ENCODE measurements at places on chromosomes 1 and 21.

GRCh38 chr1:211783266-211783665, 47.3 kb downstream of the LPGAT1 start:
- DNase-seq: no peak

DNA sequence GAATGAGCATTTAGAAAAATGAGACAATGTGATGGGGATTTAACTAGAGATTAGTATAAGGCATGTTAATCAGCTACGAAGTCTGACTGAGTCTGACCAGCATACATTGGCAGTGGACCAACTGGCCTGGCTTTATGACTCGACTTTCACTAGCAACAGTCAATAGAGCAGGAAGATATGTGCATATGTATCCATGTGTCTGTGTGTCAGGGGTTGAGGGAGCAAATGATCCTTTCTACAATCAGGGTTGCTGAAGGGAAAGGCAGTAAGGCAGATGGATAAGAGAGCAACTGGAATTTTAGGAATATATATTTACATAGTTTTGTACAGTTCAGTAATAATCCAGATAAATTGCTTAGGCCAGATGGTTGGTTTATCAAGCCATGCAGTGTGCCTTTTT, 645.6 kb downstream of the PLA2G4A start:
- DNase-seq: no peak

- no peak for DNase-seq
These were observed 615.4 kb downstream of the AGBL4 start for GRCh38 chr1:49408346-49408745.

DNA sequence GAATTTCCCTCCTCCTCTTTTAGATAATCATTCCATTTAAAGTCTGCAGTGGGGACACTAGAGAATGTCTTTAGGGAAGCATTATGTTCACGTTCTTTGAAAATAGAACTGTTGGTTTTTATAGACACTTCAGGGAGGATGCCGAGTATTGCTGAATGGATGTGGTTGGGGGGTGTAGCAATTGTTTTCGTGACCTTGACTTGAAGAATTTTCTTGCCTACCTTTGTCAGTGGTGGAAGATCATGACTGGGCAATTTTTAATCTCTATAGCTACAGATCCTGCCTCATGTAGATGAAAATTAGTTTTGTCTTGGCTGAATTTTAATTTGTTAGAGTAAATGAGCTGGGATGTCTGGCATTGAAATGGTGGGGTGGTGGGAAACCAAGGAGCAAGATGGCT, 3.8 kb downstream of the SMG7 start:
- no peak for DNase-seq

GRCh38 chr1:89810880-89811279, 10.0 kb upstream of the LRRC8D start:
- DNase-seq: no peak

DNA sequence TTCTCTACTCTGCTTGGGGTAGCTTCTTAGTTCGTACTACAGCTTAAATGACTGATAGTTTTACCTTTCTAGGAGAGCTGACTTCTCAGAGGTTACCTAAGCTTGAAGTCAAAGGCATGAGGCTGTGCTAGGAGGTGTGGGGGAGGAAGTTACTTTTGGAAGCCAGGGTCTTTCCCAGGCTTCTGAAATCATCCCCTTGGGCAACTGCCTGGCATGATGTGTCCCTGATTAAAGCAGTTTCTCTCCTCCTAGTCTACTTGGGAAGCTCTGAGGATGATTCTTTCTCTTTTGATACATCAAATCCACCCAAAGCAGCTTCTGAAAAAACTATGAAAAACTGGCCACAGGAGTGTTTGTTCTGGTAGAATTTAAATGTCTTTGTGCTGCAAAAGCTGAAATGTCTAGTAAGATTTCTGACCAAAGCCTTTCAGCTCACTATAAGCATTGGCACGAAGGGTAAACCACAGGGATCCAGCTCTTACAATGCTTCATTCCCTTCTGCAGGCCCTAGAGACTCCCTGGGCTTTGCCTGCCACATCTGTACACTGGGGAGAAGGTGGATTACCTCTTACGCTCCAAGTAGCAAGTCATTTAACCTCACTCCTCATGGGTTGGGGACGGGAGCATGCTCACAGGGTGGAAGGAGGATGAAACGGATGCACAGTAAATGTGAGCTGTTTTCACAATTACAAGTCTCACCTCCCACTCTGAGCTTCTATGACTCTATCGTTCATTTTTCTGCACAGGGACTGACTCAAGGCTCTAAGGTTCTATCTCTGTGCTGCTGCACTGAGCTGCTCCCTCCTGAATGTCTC, 59.6 kb downstream of the RUNX1 start:
- no peak for DNase-seq

- no peak for DNase-seq
These were observed 98.7 kb upstream of the RGS1 start for GRCh38 chr1:192476802-192477298.

- DNase-seq: no peak
These were observed 368.2 kb downstream of the USH2A start for GRCh38 chr1:216055004-216055403.

- DNase-seq: no peak
These were observed 271.4 kb downstream of the TBX15 start for GRCh38 chr1:118716775-118717174.

- DNase-seq: no peak
These were observed 33.1 kb downstream of the PRDM2 start for GRCh38 chr1:13732971-13733667.

DNA sequence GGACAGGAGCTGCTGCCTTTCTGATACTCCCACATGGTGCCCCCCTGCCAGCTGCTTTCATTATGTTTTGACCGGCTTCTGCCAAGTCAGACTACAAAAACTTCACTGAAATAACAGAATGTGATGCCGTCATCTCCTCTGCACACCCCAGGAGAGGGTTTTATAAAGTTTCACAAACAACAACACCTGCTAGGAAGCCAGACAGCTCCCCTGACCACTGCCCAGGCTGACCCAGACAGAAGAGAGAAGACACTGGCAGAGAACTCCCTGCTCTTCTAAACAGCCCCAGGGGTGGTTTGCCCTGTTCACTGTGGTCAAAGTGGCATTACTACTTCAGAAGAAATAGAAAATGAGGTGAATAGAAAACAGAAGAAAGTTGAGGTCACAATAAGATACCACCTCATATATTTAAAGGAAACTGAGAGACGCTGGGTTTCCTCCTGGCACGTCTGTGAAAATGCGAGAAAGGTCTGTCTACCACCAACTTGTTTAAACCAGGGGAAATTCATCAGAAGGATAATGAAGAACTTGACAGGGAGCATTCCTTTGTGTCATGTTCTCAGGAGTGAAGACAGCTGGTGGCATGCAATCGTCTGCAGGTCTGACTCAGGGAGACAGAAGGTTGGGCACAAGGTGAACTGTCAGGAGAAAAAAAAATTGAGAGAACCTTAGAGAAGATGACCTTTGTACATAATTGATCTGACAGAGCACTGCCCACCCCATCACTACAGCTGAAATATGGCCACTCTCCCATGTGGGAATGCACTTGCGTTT, 119.0 kb upstream of the NFIA start:
- DNase-seq: no peak

DNA sequence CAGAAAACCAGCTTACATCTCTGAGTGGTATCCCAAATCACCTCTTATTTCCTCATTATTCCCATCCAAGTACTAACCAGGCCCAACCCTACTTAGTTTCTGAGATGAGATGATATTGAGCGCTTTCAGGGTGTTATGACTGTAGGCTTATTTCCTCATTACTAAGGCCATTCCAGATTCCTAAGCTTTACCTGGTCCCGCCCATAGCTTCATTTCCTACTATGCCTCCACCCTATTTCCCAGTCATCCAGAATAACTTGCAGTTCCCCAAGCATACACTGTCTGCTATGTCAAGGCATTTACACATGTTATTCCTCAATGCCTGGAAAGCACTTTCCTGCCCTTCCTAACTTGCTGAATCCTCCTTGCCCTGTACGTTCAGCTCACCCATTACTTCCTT, 79.3 kb upstream of the SPAG17 start:
- DNase-seq: no peak

- DNase-seq: no peak
These were observed 136.7 kb downstream of the MATN1 start for GRCh38 chr1:30586671-30587070.

DNA sequence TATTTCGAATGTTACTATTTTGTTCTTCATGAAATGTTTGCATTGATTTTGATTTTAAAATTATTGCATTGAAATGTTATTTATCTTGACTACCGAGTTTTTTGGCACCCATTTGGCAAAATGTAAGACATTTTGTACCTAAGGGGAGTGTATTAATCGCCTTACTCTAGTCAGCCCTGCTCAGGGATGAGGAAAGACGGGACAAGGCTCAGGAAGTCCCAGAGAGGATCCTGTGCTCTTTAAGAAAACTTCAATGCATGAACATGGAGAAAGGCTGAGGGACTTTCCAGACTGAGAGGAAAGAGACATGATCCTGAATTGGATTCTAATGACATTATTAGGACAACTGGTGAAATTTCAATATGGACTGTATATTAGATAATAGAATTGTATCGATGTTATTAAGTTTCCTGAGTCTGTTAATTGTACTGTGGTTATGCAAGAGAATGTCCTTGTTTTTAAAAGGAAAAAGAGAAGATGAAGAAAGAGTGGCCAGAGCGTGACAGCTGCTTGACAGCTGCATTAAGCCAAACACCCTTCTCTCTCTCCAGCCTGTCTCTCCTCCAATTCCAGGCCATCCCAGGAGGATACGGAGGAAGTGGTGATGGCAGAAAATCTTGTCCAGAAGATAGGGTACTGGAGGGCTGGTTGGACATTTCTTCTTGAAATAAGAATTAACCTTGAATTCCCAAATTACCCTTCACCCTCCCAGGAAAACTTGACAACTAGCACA, 66.0 kb downstream of the PLEKHA6 start:
- no peak for DNase-seq

DNA sequence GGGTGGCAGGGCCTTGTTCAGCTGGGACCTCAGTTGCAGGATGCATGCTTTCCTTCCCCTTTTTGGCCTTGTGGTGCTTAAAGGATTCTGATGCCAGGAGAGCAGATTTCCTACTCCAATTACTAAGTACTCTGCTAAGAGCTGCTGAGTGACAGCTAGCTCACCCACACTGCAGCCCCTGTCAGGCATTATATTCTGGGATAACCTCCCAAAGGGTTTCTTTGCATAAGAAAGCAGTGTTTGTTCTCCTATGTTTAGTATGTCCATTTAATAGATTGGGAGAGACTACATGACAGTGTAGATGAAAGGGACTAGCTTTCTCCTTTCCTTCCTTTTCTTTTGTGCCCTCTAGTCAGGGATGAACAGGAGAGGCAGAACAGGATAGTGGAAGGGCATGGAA, 100.7 kb downstream of the FAM78B start:
- no peak for DNase-seq

Data from H1 (cell line).